NCI-H510A (cell line): ENCODE measurements at places on chromosomes 7 and 10.
A peak's percentile ranks its signal among the peaks of the same experiment; 100 is the strongest.

- DNase-seq = no peak
These were observed 5.5 kb upstream of the BLNK start for GRCh38 chr10:96276831-96277230.

GRCh38 chr7:17301471-17302456, 3.3 kb downstream of the AHR start:
- DNase-seq = no peak

GRCh38 chr7:147894271-147894670, 696.3 kb upstream of the C7orf33 start:
- DNase-seq = no peak

- no peak for DNase-seq
These were observed 188.5 kb downstream of the ZMYND11 start for GRCh38 chr10:323651-324293.

GRCh38 chr7:93821463-93821862, 69.1 kb downstream of the TFPI2 start:
- no peak for DNase-seq

DNA sequence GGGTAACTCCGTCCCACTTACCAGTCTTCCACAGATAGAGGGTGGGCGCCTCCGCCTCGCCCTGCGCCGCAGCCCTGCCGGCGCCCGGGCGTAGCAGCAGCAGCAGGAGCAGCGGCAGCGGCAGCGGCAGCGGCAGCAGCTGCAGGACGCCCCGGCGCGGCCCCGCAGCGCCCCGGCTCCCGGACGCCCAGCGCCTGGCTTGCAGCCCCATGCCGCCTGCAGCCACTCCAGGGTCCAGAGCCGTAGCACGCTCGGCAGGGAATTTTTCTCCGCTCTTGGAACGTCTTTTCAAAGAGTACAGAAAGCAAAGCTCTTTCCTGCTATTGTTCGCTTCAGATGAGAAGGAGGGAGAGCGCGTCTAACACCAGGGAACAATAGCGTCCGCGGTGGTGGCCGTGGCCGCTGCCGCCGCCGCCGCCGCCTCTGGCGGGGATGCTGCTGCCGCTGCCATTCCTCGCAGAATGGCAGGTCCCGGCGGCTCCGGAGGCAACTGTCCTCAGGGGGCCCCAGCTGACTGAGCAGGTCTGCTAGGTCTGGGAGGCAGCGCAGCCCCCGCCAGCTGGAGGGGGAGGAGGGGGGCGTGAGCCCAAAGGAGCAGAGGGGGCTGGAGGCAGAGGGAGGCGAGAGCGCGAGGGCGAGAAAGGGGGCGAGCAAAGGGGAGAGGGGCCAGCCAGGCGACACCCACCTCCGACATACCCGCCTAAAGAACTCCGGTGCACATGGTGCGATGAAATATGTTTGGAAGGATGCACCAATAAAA, at the start of gene THSD7A:
THSD7A (minus strand) TSS at position 463 of the 760 bp plus-strand sequence; CDS start at position 211, 252 bp downstream.
- peak; percentile 50 for DNase-seq

GRCh38 chr7:152106990-152107389, 81.5 kb downstream of the GALNT11 start:
- no peak for DNase-seq

DNA sequence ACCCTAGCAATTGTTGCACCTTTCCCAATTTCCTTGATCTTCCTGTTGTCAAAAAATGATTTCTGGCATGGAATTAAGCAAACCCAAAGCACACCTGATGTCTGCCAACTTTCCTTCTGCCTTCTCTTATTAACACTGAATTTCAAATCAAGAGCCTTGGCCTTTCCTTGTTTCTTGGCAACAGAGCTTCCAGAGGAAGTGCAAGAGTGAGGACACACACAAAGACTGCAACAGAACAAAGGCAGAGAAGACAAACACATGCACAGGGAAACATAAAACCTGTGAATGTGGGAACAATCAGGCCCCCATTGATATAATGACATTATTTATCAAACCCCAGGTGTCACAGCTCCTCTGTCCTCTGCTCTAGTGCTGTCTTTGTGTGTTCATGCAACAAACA, 73.0 kb upstream of the IL6 start:
- no peak for DNase-seq

DNA sequence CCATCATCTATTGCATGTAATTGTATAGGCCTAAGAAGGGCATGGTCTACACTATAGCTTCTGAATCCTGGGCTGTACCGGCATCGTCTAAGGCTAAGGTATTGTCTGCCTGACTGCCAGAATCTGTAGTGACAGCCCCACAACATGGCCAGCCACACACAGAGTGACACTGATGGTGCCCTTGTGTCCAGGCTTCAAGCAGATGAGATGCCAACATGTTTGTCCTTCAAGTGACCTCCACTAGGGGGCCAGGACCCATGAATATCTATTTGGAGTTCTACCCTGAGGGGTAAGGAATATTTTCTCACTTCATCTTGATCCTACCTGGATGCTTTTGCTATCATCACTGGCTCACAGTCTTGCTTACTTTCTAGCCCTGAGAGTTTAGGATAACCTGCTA, 1.5 kb downstream of the CYP3A7 start:
- DNase-seq = no peak

- DNase-seq = no peak
These were observed 337.0 kb downstream of the PTEN start for GRCh38 chr10:88200312-88201032.

- DNase-seq = no peak
These were observed 9.9 kb downstream of the DIP2C start for GRCh38 chr10:679556-679955.

- no peak for DNase-seq
These were observed 82.4 kb upstream of the CHST15 start for GRCh38 chr10:124175701-124176348.

DNA sequence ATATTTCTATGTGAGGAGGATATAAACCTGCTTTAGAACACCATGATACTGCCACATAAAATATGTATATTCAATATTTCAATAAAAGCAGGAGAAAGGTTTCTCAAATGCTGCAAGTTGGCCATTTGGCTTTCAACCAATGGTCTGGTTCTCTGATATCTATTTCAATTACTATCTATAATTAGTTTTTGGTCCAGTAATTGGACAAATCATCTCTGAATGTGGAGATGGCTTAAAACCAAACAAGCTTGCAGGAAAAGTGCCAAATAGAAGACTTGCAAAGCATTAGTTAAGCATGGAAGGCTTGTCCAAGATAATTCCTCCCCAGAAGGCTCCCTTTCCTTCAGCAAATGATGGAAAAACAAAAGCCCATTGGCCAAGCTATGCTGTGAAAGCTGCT, 140.1 kb downstream of the CPEB3 start:
- DNase-seq = no peak

- DNase-seq = no peak
These were observed 182.3 kb downstream of the NSUN6 start for GRCh38 chr10:18469125-18469524.

- DNase-seq = no peak
These were observed 6.2 kb downstream of the FAM241B start for GRCh38 chr10:69636273-69636575.

DNA sequence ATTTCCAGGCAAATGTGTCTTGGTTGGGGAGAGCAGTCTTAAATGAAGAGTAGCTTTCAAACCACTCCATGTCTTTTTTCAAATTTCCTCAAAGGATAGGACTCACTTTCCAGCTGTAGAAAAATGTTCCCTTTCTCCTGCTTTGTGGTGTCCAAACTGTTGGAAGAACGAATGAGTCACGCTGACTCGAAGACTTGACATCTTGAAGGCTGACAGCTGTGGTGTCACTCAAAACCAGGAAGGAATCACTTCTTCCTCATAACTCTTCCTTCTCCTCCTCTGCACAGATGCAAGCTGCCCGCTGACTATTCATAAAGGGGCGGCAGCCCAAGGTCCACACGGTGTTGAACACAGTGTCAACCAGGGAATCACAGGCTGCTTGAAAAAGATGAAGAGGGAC, 19.2 kb downstream of the PLA2G12B start:
- DNase-seq = no peak

- no peak for DNase-seq
These were observed 20.8 kb downstream of the VWA2 start for GRCh38 chr10:114259824-114260223.

GRCh38 chr10:92753865-92754264, 64.1 kb downstream of the HHEX start:
- no peak for DNase-seq

DNA sequence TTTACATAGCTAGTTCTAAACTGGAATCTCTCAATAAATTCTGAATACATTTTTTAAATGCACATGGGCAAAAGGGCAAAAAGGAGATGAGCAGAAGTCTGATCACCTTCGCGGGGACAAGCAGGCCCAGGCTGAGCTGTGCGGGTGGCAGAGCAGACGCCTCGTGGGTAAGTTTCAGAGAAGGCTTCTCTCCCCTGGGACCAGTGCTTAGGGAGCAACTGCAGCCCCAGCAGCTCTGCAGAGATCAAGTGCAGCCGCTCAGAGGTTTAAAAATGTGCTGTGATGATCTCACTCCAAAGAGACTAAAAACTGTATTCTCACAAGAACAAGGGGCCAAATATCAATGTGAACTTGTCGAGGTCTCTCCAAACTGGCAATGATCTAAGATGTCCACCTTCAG, 264.3 kb upstream of the RNF32 start:
- no peak for DNase-seq

DNA sequence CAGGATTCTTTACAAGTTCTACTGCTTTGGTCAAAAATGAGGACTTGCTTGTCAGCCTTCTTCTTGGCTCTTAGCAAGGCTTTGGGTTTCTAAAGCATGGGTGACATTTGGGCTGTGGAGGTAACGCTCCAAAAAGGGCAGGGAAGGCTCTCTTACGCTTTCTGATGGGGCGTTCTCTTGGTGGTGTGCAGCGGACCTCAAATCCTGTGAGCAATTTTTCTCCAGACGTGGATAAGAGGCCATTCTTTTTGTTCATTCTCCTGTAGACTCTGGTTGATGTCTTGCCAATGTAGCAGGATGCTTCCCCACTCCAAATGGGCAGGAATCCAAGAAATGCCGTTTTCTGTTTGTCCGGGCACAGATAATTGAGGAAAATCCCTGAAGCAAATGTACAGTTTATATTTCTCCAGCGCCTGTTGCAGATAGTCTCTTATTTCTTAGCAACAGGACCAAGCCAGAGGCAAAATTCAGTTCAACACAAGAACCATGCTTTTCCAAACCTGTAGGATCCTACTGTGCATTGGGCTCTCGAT, 138.4 kb upstream of the NFE2L3 start:
- DNase-seq = no peak

DNA sequence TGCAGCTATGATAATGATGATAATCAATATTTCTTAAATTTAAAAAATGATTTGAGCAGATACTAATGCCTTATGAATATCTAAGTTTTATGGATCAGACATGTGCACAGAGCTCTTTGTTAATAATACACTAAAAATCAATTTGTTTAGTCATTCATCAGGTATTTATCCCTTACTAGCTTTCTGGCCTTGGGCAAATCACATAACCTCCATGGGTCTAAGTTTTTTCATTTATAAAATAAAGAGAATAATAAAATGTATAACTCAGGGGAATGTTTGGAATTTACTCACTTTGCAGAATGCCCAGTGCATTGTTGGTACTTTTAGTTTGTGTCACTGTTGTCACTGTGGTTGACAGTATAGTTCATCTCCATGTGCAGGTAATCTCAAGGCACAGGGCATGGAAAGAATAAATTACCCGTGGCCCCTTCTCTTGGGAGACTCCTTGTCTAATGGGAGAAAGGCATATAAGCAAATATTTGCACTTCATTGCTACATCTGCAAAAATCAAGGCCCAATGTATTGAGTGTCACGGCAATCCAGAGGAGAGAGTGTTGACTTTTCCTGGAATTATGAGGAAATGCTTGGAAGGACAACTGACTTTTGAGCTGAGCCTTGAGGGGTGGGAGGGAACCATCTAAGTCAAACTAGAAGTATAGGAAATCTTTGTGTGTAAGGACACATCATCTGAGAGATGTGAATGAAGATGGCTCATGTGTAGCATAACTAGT, 64.7 kb upstream of the CTTNBP2 start:
- peak; percentile 29 for DNase-seq

- DNase-seq = no peak
These were observed 113.7 kb upstream of the LRRN3 start for GRCh38 chr7:110977127-110977737.

DNA sequence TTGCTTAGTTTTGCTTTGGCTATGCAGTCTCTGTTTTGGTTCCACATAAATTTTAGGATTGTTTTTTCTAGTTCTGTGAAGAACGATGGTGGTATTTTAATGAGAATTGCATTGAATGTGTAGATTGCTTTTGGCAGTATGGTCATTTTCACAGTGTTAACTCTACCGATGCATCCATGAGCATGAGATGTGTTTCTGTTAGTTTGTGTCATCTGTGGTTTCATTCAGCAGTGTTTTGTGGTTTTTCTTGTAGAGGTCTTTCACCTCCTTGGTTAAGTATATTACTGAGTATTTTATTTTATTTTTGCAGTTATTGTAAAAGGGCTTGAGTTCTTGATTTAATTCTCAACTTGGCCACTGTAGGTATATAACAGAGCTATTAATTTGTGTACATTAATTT, 78.2 kb upstream of the ZNF92 start:
- no peak for DNase-seq

DNA sequence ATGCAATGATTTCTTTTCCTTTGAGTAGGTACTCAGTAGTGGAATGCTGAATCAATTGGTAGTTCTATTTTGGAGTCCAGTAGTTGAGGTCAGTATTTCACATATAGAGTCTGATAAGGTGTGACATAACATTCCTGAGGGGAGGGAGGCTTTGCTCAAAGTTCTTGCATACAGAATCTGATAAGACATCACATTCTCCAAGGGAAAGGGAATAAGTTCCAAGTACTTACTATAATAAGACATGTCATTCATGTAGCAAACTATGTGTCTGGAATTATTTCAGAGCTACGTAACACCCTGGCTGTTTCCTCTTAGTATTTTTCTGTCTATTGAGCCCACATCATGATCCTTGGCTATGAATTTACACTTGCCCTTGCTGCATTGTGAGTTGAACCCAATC, 74.3 kb upstream of the POM121L12 start:
- no peak for DNase-seq

GRCh38 chr10:35447693-35448407, 111.5 kb downstream of the CCNY start:
- no peak for DNase-seq

DNA sequence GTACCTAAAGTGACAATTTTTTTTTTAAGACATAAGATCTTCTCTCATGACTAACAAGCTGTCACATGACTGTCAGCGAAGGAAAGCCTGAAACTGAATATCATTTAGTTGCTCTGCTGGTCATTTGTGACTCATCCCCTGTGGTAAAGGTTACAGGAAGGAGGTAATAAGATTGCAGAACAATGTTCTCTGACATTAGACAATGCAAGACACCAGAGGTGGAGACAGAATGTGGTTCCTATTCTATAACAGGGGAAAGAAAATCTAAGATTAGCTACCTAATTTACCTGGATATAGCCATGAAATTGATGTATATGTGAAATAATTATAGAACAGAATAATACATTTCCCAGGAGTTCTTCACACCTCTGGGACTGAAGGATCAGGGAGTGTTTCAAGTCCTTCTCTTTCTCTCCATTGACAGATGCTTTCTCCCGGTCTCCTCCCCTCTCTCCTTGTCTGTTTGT, 47.7 kb downstream of the LRGUK start:
- DNase-seq = no peak
